ENCODE measurements at places on chromosomes 16 and 17. TPM values are rescaled to one million over a fixed set of nuclear protein-coding genes. Genes with fewer than 3 reads are reported as not detected.

- no peak for DNase-seq
Observed at GRCh38 chr17:73717690-73718089, 73.4 kb upstream of the SDK2 start.

DNA sequence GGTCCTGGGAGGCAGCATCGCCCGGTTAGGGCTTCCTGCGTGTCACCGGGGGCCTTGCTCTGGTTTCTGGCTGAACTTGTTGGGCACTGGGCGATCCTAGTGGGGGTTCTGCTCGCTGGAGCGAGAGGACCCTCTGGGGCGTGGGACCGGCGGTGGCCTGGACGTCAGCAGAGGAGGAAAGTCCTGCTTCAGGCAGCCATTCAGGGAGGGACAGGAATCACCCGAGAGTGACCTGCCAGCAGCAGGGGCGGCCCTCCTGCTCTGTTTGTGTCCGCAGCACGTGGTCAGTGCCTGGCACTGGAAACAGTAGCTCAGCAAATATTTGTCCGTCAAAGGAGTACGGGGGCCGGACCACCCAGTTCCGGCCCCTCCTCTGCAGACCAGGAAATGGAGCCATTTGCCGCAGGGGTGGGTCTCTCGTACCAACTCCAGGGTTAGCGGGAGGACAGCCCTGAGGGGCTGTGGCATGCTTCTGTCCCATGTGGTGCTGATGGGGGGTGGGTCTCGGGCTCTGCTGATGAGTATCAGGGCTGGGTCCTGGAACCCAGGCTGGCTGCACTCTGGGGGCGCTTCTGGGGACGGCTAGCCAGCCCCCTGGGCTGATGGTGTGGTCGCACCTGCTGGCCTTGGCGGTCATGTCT, 48.3 kb downstream of the BAIAP2 start:
- peak; percentile 54 for DNase-seq

GRCh38 chr16:83738923-83739503, 68.8 kb upstream of the HSBP1 start:
- DNase-seq: no peak

TBX2 gene
- 31.1 TPM for polyA plus RNA-seq

EPX gene
- polyA plus RNA-seq: not detected

ICAM2 gene
- 83.9 TPM for polyA plus RNA-seq

KIF18B gene
- polyA plus RNA-seq: 0.04 TPM
